Vagina (tissue), 2 donors: ENCODE measurements at places on chromosomes 12 and 14. TPM values are rescaled to one million over a fixed set of nuclear protein-coding genes. Genes with fewer than 3 reads are reported as not detected.

GRCh38 chr14:36773136-36773540 is 111.5 kb downstream of the PAX9 start:
- DNase-seq: no peak
- H3K4me3 ChIP-seq: no peak overlapping the region
- no peaks in the 10 kb centered on the region for H3K27me3 ChIP-seq
- H3K4me1 ChIP-seq: no peaks in the 10 kb centered on the region

- peaks cover 11% of the 10 kb centered on the region for H3K4me1 ChIP-seq
- H3K27me3 ChIP-seq: no peaks in the 10 kb centered on the region
- H3K27ac ChIP-seq: no peak overlapping the region
- no peak overlapping the region for H3K4me3 ChIP-seq
- H3K36me3 ChIP-seq: no peaks in the 10 kb centered on the region
These were observed 216.7 kb downstream of the NUAK1 start for GRCh38 chr12:105921872-105922669.

DNA sequence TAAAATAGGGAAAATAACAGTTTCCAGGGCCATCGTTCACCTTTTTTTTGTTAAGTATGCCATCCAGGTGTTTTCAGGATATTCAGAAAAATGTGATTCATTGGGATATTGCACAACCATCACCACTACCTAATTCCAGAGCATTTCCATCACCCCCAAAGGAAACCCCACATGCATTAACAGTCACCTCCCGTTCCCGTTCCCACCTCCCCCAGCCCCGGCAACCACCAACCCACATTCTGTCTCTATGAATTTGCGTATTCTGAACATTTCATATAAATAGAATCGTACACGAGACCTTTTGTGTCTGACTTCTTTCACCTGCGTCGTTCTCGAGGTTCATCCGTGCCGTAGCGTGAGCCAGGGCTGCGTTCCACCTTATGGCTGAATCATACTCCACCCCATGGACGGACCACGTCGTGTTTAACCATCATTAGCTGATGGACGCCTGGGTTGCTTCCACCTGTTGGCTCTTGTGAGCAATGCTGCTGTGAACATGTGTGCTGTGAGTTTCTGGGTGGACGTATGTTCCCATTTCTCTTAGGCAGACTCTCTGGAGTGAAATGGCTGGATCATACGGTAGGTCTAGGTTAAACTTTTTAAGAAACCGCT is 51.0 kb upstream of the NCOR2 start:
- H3K4me1 ChIP-seq: peaks cover 16% of the 10 kb centered on the region
- H3K36me3 ChIP-seq: no peaks in the 10 kb centered on the region
- H3K4me3 ChIP-seq: no peak overlapping the region
- DNase-seq: no peak

DNA sequence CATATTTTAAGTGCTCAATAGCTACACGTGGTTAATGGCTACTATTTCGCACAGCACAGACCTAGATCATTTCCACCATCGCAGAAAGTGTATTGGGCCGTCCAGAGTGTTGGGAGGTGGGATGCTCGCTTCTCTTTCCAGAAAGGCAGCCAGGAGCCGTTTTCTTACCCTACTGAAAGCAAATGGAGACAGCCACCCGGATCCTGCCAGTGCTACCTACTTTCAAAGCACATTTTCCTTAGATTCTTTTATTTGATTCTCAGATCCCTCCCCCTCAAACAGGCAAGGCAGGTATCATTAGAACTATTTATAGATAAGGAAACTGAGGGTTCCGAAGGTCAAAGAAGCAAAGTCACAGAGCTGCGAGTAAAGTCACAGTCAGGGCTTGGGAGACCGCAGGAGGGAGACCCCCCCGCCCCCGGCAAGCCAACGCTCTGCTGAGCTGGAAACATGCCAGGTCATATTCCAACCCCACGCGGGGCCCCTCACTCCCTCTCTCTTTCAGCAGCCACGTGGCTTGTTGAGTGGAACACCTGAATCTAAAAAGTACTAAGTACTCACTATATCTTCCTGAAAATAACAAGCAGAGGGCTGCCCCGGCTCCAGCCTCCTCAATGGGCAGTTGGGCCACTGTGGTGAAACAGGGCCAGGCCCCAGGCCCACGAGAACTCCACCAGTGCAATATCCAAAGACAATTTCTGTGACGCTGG is 36.2 kb downstream of the PRIMA1 start:
- no peak overlapping the region for H3K4me3 ChIP-seq
- no peaks in the 10 kb centered on the region for H3K36me3 ChIP-seq
- DNase-seq: no peak
- H3K27ac ChIP-seq: no peak overlapping the region
- no peaks in the 10 kb centered on the region for H3K27me3 ChIP-seq

GRCh38 chr12:77002382-77002781 is 63.0 kb downstream of the E2F7 start:
- no peaks in the 10 kb centered on the region for H3K27me3 ChIP-seq
- no peak for DNase-seq
- no peaks in the 10 kb centered on the region for H3K36me3 ChIP-seq
- H3K27ac ChIP-seq: no peak overlapping the region
- H3K4me3 ChIP-seq: no peak overlapping the region
- H3K4me1 ChIP-seq: no peaks in the 10 kb centered on the region

DNA sequence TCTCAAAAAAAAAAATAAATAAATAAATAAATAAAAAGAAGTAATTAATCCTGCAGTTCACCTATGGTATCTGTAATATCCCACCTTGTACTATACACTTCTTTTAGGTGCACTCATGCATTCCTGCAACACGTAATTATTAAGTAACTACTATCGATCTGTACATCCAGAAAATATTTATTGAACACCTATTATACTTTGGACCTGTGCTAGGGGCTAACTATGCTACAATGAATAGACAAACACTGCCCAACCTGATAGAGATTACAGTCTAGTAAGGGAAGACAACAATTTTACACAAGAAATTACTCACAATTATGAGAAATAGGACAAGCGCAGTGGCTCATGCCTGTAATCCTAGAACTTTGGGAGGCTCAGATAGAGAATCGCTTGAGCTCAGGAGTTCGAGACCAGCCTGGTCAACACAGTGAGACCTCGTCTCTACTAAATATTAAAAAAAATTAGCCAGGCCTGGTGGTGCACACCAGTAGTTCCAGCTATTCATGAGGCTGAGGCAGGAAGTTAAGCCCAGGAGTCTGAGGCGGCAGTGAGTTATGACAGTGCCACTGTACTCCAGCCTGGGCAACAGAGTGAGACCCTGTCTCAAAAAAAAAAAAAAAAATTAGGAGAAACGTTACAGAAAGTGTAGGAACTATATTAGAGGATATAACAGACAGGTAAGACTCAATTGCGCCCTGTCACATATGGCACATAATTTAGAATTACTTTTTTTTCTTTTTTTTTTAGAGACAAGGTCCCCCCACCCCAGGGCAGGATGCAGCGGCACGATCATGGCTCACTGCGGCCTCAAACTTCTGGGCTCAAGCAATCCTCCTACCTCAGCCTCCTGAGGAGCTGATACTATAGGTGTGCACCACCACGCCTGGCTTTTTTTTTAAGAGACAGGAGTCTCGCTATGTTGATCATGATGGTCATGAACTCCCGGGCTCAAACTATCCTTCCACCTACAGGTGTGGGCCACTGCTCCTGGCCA is 1.2 kb downstream of the NRDE2 start:
- peak overlapping the region; percentile 61 for H3K4me3 ChIP-seq
- no peaks in the 10 kb centered on the region for H3K27me3 ChIP-seq
- no peak overlapping the region for H3K27ac ChIP-seq
- peaks cover 13% of the 10 kb centered on the region for H3K4me1 ChIP-seq
- no peaks in the 10 kb centered on the region for H3K36me3 ChIP-seq

DNA sequence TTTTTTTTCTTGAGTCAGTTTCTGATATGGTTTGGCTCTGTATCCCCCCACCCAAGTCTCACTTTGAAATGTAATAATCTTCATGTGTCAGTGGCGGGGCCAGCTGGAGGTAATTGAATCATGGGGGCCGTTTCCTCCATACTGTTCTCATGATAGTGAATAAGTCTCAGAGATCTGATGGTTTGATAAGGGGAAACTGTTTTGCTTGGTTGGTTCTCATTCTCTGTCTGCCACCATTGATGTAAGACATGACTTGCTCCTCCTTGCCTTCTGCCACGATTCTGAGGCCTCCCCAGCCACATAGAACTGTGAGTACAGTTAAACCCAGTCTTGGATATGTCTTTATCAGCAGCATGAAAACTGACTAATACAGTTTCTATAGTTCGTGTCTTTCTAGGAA is 42.9 kb downstream of the WNK1 start:
- no peaks in the 10 kb centered on the region for H3K36me3 ChIP-seq
- no peak overlapping the region for H3K27ac ChIP-seq
- H3K4me1 ChIP-seq: peaks cover 48% of the 10 kb centered on the region
- H3K4me3 ChIP-seq: no peak overlapping the region

DNA sequence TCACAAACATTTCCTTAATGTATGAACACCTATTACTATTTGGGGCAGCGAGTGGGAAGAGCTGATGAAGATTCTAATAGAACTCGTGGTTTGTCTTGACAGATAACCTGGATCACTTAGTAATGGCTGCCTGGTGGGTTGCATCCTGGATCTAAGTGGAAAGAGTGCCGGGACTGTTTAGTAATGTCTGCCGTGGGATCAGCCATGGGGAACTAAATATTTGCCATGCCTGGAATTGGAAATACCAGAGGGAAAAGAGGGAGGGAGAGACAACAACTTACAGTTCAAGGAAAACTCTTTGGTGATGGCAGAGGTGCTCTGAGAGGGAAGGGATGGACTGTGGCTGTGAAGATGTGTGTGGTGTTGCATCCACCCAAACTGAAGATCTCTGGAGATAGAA is 21.3 kb upstream of the CCDC63 start:
- H3K4me1 ChIP-seq: no peaks in the 10 kb centered on the region
- no peaks in the 10 kb centered on the region for H3K27me3 ChIP-seq
- H3K36me3 ChIP-seq: no peaks in the 10 kb centered on the region
- H3K4me3 ChIP-seq: no peak overlapping the region

DNA sequence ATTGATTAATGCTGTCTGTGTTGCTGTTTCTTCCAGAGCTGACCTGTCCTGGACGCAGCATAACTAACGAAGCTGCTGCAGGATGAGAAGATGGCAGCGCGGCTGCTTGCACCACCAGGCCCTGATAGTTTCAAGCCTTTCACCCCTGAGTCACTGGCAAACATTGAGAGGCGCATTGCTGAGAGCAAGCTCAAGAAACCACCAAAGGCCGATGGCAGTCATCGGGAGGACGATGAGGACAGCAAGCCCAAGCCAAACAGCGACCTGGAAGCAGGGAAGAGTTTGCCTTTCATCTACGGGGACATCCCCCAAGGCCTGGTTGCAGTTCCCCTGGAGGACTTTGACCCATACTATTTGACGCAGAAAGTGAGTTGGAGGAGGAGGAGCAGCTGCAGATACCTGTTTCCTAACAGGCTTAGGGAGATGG is 71.7 kb downstream of the SCN8A start:
- no peaks in the 10 kb centered on the region for H3K36me3 ChIP-seq
- H3K4me1 ChIP-seq: no peaks in the 10 kb centered on the region
- no peak for DNase-seq
- no peaks in the 10 kb centered on the region for H3K27me3 ChIP-seq

The ZDHHC22 gene
- not detected for total RNA-seq

The TUNAR gene
- total RNA-seq: not detected

The OR6C68 gene
- not detected for total RNA-seq

The NEUROD4 gene
- not detected for total RNA-seq

The FAR2 gene
- total RNA-seq: 16.2 TPM

The PGF gene
- 8.3 TPM for total RNA-seq

The KRT75 gene
- not detected for total RNA-seq

The FOXA1 gene
- 11.5 TPM for total RNA-seq
